ENCODE measurements at places on chromosomes 16 and 17.

DNA sequence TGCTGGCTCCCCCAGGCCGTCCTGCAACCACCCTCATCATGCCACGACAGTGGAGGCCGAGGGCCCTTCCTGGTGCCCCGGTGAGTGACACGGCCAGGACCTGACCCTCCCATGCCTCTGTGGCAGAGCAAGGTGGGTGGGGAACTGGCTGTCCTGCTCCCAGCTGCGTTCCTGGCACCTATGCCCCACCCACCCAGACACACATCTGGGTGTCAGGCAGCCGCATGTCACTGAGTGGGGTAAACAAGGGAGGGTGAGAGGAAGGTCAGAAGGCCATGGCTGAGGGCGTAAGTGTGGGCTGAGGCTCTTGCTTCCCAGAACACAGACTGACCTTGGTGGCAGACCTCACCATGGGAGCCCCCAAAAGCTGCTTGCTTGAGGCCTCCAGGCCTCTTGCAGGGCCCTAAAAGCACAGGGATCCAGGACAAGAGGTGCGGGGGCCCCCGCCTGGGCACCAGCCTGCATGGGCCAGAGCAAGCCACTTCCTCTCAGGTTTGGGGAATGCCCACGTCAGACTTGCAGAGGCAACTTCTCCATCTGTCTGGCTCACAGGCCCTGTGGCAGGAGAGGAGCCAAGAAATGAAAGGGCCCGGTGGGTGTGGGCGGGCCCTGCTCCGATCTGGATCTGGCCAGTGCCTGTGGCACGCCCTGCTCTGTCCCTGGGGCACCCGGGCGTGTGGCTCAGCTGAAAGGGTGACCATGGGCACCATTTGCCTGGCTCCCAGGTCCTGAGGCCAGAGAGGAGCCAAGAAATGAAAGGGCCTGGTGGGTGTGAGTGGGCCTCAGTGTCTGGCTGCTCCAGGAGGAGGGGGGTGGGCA lies 3.9 kb upstream of the CCDC57 start:
- DNase-seq, result no peak

- DNase-seq, result no peak
Measured at GRCh38 chr17:670286-670685, 44.4 kb downstream of the VPS53 start.

DNA sequence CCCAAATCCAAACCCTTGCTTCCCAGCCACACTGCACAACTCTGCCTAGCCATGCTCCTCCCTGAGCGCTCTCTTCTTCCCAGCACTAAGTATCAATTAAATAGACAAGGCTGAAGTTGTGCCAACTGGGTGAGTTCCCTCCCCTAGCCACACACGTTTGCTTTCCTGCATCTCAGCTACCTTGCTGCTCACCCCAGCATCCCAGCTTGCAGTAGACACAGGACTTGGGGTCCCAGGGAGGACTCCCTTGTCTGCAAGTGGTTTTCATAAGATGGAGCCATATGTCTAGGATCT lies 4.9 kb downstream of the CCDC182 start:
- DNase-seq, result no peak

GRCh38 chr16:85644093-85644712 lies 31.1 kb downstream of the GSE1 start:
- DNase-seq, result no peak

DNA sequence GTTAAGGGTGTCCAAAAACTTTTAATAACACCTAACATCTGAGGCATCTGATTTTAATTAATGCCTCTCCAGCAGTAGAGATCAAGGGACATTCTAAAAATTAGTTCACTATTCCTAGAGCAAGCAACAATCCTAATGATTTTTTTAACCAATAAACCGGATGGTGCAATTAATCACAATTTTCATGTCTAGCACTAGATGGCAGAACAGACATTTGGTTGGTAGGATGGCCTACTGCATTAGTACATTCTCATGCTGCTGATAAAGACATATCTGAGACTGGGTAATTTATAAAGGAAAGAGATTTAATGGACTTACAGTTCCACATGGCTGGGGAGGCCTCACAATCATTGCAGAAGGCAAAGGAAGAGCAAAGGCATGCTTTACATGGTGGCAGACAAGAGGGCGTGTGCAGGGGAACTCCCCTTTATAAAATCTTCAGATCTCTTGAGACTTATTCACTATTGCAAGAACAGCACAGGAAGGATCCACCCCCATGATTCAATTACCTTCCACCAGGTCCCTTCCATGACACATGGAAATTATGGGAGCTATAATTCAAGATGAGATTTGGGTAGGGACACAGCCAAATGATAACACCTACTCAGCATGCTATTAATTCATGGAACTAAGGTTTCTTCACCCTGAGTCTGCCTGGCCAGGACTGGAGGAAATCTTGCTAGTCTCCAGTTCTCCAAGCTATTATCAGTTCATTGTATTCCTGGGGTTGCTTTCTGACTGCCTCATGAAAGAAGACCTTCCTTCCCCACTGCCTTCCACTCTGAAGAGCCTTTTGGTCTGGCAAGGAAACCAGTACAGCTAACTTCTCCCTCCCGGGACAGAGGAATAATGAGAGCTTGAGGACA lies 24.8 kb downstream of the HS3ST3A1 start:
- no peak for DNase-seq

DNA sequence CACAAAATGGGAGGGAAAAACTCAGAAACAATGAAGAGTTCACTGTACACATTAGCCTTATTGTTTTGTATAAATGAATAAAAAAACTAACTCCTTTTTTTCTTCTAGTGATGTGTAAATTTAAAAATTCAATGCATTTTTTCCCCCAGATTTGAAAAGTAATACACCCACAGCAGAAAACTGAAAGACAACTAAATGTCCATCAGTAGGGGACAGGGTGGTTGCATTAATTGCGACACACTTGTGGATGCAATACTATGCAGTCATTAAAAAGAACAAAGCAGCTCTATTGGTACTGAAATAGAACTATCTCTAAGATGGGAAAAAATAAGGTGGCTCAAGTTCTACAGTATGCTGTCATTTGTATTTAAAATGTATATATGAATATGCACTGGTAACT lies 13.7 kb upstream of the WIPI1 start:
- no peak for DNase-seq

GRCh38 chr17:76597156-76598003 lies 11.7 kb upstream of the ST6GALNAC2 start:
- DNase-seq, result peak; percentile 35

DNA sequence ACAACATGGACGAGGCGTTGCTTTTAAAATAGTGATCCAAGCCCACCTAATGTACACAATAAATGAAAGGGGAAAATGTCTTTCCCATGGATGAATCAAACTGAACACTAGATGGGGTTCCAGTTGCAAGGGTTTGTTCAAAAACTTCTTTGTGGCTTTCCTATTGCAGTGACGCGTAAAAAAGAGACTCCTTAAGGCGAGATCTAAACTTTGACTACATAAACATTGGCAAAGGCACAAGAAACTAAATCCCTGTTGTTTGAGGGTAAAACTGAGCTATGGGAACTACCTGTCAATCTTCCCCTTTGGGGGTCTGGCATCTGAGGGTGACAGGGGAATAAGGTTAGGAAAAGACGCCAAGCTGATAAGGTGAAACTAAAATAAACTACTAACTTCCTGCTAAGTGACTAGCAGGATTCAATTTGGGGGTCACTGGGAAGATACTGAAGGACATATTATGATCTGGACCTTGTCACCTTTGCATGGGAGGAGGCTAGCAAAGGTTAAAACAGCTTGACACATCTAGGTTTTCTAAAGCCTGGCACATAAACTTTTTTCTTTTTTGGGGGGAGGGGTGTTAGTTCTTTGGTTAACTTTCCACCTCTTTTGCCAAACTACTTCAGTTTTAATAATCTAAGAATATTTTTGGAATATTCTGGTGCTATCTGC lies 4.7 kb downstream of the SALL1 start:
- DNase-seq, result no peak

GRCh38 chr17:76546556-76547182 lies 6.8 kb downstream of the PRCD start:
- no peak for DNase-seq

DNA sequence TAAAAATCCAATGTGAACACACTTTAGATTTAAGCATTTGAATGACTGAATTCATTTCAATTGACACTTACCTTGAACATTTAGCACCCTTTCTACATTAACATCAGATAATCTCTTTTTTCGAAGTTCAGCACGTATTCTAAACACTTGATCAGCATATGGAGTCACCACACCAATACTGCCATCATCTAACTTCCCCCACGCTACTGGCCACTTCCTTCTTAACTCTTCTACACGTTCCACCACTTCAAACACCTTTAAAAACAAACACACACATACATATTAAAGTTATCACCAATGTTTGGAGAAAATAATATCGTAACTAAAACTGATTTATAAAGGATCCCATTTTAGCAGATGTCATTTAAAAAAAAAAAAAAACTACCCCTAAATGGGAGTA lies 93.5 kb downstream of the CACNG1 start:
- DNase-seq, result no peak

GRCh38 chr17:82691714-82692113 lies 6.8 kb downstream of the RAB40B start:
- no peak for DNase-seq

GRCh38 chr16:27239026-27239425 lies 29.5 kb downstream of the NSMCE1 start:
- no peak for DNase-seq

DNA sequence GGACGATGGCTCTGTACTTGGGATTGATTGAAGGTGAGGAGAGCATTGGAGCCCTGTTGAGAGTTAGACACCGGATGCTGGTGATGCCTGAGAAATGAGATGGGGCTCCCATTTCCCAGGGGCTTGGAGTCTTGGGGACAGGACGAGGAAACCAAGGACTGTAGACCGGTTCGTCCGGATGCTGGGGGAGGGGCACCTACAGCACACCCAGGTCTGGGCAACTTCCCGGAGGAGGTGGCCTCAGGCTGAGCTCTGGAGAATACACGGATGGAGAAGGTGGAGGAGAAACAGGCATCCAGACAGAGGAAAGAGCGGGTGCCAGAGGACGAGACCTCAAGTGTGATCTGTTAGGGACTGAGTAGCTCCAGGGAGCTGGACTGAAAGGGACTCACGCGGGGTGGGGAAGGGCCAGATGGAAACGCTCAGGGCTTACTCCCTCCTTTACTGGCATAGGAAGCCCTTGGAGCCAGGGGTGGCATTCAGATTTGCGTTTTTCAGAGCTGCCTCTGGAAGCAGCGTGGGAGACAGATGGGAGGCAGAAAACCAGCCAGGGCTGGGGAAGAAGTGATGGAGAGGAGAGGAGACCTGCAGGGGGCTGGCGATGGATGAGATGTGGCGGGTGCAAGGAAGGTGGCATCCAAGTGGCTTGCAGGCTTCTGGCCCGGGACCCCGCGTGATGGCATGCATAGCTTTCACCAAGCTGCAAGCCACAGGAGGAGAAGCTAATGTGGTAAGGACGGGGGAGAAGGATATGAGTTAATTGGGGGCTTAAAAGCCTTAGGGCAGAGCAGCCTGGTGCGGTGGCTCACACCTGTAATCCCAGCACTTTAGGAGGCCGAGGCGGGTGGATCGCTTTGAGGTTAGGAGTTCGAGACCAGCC lies 8.3 kb downstream of the C1QTNF1 start:
- no peak for DNase-seq

DNA sequence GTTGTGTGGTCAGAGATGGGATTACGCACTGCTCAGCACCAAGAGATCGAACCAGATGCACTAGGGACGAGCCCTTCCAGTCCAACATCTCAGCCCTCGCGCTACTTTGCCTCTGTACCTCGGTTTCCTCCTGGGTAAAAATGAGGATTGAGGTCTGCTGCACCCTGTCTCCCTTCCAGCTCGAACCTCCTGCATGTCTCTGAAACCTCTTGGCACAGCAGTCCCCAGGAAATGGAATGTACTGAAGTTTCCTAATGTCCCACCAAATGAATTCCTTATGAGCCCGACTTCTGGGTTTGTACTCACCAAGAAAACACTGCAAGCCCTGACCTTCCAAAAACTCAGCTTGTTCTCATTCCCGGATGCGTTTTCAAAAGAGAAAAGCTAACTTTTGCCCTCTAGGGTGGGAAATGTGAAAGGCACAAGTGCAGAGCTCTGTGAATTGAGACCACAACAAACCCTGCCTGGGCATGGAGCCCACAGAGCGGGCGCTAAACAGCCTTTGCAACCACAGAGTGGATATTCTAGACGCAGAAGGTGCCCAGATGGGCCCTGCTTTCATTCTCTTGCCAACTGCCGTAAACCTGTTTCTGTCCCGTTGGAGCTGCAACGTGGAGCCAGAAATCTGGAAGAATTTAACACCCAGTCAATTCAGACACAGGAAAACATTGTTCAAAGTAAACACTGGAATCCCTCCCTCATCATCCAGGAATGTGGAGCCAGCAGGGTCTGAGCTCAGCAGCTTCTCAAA lies 10.3 kb downstream of the CDRT4 start:
- DNase-seq, result peak; percentile 66

- no peak for DNase-seq
Measured at GRCh38 chr16:20844054-20844453, 37.7 kb downstream of the REXO5 start.

GRCh38 chr16:29678691-29679267 lies at the start of gene QPRT:
Gene QPRT (plus strand): TSS chr16:29679180. CDS start chr16:29679198, 18 bp downstream.
- no peak for DNase-seq

- no peak for DNase-seq
Measured at GRCh38 chr17:65463242-65463641, 98.2 kb downstream of the AXIN2 start.
